ENCODE measurements at places on chromosomes 3 and 15.

- DNase-seq = no peak
These were observed 202.8 kb downstream of the CADPS start for GRCh38 chr3:62672270-62672987.

DNA sequence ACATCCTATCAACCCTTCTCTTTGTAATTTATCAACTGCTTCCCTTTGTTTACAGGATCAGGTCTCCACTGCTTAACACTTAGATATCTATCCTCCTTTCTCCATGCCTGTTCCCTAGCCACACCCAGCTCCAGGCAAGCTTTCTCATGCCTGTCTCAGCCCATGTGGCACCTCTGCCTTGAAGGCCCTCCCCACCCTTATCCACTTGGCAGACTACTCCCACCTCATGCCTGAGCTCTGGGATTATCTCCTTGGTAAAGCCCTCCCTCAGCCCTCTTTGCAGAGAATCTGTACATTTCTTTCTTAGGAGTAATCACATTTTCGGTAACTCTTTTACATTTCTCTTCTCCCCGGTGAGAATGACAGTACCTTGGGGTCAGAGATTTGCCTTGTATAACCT, 96.0 kb downstream of the ATP1B3 start:
- no peak for DNase-seq

- no peak for DNase-seq
These were observed 39.5 kb upstream of the TSEN2 start for GRCh38 chr3:12444582-12445471.

DNA sequence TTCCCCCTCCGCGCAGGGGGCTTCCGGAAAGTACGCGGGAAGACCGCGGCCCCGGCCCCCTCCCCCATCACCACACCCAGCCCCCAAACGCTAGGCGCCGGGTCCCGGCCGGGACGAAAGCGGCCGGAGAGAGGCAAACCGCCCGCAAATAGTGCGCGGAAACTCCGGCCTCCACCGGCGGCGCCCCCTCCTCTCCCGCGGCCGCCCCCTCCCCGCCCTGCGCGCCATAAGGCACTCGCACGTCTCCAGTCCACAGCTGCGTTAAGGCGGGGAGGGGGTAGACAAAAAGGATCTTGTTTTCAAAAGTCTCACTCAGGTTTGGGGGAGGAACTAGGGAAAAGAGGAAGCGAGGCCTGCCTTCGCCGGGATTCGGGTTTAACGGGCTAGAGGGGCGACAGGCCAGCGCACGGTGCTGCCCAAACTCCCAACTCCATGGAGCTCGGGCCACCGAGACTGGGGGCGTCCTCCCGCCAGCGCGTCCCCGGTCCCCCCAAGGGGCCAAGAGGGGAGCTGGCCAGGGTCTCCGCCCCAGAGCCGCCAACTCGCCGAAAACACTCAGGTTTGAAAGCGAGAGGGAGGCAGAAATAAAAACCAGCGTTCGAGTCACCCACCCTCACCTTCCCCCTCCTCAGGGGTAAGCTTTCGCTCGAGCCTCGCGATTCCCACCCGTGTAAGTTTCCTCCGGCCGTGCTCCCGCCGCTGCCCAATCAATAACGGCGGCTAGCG, 1.8 kb downstream of the ANP32A start:
- DNase-seq = peak; percentile 10

DNA sequence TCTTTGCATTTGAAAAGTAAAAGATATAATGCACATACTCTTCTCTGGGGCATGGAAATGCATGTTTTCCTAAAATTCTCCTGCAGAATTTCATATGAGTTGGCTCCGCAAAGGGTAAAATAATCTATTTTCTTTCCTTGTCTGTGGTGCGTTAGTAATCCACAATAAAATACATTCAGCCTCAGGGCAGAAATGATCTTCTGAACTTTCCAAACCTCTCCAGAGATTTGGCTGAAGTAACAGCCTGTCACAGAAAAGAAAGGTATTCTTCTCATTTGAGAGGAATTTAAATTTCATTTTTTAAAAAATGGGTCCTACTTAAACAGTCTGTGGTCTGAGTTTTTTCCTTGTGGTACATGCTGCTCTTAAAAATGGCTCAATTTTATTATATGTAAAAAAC, 182.7 kb upstream of the DCBLD2 start:
- no peak for DNase-seq

DNA sequence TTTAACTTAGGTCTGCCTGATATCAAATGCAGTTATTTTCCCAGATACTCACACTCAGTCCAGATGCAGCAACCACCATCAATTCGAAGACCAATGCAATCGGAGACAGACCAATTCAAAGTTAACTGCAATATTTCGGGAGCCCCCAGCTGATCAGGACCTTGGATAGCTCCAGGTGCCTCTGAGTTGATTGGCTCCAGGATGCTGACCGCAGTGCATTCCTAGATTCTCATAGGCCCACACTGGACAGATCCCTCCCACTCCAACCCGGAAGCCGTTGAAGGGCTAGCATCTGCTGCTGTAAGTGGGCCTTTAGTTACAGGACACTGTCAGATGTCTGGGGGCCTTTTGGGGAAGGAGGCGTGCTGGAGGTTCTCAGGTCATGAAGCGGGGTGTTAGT, 89.5 kb upstream of the ATP2B2 start:
- DNase-seq = peak; percentile 13

DNA sequence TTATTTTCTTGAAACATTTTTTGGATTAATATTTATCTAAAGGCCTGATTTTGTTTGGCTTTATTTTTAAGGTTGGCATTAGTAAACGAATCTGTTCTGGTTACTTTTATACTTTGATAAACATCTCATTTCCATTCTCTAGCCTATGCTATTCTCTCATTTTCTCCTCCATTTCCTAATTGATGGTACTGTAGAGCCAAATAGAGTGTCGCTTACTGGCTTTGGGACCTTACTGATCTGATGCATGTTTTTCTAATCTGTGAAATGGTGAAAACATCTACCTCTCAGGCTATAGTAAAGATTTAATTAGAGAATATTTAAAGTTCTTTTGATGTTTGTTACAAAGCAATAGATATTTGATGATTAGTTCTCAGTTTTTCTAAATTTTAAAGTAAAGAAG, 1.6 kb downstream of the LNP1 start:
- no peak for DNase-seq

DNA sequence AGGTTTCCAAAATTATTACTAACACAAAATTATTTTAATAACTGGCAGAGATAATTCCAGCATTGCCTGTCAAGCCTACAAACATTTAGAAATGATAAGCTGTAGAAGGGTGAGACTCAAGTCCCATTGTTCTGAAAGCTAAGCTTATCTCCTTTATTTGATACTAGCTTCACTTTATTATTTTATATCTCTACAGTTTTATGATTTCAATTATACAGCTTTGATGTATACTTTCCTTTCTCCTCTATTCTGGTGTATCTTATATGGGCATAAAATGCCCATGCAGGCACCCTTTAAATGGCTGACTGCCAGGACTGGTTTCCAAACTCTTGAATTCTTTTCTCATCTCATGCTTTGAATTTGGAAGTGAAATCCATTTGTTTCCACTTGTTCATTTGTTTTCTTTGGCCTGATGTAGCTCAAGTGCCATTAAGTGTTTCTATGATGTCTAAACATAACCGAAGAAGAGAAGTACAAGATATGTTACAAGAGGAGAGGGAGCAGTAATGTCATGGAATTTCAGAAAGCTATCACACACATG, 372.1 kb upstream of the ARHGEF26 start:
- no peak for DNase-seq

DNA sequence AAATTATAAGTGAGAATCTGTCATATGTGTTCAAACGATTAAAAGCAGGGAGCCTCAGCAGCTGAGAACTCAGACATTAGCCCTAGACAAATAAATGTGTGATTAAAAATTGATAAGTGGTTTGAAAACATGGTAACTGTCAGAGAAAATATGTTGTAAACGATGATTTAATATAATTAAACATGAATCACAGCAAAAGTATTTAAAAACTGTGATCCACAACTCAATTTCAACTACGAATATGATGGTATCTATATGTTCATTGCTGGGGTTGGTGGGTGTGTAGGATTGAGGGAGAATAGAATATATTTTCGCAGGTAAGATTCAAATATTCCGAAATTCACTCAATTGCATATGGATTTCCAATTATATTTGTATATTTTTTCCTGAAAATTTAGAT, 302.2 kb upstream of the CNTN3 start:
- no peak for DNase-seq
